ENCODE measurements at places on chromosomes 6 and 20. TPM values are rescaled to one million over a fixed set of nuclear protein-coding genes. Genes with fewer than 3 reads are reported as not detected.

GRCh38 chr6:152532556-152533422 is 104.4 kb downstream of the SYNE1 start:
- no peak for DNase-seq

The ZGPAT gene
- 24.0 TPM for total RNA-seq

The WFDC5 gene
- not detected for total RNA-seq

- no peak for DNase-seq
Measured at GRCh38 chr6:55632953-55633352, 54.0 kb upstream of the HMGCLL1 start.

- no peak for DNase-seq
Measured at GRCh38 chr6:51711876-51712275, 375.5 kb downstream of the PKHD1 start.

GRCh38 chr6:130843575-130844320 is 16.5 kb downstream of the SMLR1 start:
- DNase-seq: no peak

- no peak for DNase-seq
Measured at GRCh38 chr20:13305284-13305683, 84.2 kb downstream of the ISM1 start.

The JAG1 gene
- 0.62 TPM for total RNA-seq

DNA sequence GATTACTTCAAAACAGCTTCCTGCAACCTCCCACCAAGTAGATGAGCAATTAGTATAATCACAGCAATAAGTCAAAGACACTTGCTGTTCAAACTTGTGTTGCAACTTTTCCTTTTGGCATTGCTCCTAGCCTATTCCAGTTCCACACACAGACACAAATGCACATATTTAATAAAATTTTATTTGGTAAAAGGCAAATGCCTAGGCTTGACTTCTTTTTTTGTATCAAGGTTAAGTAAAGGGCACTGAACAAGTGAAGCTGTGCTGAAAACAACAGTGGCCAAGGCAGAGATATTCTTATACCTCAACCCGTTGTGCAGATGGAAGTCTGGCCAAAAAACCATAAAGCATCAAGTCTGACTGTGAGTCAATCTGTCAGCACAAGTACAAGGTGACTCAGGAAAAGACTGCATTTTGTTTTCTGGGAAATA is 708.4 kb upstream of the CITED2 start:
- DNase-seq: no peak
